Hematopoietic multipotent progenitor cell (in vitro differentiated cells): ENCODE measurements at places on chromosomes 5 and 9.
A peak's percentile ranks its signal among the peaks of the same experiment; 100 is the strongest.

DNA sequence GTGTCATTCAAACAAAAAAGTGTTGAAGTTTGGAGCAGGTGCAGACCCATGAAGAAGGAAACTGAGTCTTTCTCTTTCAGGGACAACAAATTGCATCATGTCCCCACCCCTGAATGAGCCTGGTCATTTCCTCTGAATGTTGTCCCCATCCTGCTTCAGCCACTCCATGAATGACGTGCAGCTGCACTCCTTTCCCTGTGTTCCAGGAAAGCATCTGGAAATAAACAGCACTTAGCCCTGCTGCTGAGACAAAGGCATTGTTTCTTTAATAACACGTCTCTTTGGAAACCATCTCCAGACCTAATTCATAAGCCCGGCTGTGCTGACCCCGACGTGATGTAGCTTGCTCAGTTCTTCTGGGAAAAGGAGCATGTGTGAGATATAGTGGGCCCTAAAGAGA is 682.3 kb downstream of the BRINP1 start:
- DNase-seq, result no peak

GRCh38 chr9:16682273-16682672 is 188.2 kb downstream of the BNC2 start:
- DNase-seq, result no peak

DNA sequence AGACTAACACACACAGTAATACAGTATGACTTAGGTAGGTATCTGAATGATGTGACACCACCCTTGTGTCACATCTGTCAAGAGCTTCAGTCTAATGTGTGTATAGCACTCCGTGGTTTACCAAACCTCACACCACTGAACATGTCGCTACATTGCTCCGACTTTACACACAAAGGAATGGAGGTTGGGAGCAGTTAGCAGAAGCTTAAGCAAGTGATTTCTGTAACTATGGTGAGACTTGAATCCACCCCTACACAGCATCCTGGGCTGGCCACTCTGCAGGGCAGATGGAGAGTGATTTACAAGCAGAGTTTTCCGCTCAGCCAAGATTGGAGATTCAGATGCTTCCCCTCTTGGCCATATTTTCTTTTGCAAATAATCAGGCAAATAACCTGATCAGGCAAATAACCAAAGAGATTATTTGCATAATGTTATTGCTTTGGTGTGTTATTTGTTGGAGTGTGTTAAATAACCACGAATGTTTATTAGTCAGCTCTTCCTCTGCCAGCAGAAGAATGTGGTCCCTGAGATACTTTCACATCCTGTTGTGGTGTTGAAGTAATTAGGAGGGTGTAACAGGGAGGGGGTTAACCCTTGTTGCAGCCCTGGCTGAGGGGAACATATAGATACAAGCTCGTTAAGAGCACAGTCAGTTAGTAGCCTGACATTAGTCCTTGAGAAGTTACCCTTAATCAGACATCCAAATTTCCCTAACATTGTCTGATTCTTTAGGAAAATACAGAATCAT is 92.8 kb downstream of the SNX18 start:
- peak; percentile 46 for DNase-seq

GRCh38 chr9:126531035-126531571 is 82.6 kb upstream of the LMX1B start:
- DNase-seq, result no peak

- DNase-seq, result no peak
These were observed 345.7 kb upstream of the PCSK5 start for GRCh38 chr9:75544815-75545214.

GRCh38 chr5:154403776-154404387 is 41.9 kb upstream of the SAP30L start:
- no peak for DNase-seq

DNA sequence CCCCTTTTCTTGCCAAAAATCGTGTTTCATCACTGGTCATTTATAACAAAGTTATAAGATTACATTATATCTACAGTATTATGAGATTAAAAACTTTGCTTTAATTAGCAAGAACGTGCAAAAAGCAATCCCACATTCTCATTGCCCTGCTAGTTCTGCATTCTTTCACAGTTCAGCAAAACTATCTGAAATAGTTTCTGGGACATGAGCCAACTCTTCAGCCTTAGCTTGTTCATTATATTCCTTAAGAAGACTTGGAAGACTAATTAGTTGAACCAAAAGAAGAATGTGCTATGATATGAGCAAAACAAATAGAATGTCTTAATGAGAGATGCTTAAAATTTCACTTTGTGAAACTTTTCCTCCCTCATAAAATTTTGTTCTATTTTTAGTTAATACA is 76.7 kb downstream of the ITGA1 start:
- no peak for DNase-seq

GRCh38 chr9:77215874-77216273 is 38.5 kb downstream of the VPS13A start:
- DNase-seq, result peak; percentile 4

DNA sequence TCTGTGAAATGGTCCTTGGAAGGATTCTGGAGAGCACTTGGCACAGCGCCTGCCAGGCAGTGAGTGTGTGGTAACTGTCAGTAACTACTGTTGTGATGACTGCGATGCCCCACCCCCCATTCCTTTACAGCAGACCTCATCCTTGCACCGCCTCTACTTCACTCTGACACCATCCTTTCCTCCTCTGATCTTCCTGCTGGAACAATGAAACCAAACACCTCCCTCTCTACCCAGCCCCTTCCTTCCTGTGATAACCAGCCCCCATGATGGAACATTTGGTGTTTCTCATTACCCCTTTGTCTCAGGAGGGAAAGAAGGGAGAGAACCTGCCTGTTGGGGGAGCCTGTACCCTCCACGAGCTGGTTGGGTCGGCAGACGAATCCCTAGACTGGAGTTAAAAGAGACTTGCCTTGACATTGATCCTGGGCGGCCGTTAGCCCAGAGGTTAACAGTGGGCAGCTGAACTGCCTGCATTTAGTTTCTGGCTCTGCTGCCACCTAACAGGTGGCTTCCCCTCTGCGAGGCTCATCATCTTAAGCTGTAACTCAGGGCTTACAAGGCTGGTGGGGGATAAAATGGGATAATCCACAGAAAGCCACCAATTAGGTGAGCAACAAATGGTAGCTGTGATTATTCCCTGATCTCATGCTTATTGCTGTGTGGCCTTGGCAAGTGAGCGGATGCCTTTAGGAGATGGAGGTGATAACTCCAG is 34.2 kb upstream of the GRPEL2 start:
- DNase-seq, result no peak

GRCh38 chr5:137091472-137091871 is 407.7 kb downstream of the SPOCK1 start:
- no peak for DNase-seq

DNA sequence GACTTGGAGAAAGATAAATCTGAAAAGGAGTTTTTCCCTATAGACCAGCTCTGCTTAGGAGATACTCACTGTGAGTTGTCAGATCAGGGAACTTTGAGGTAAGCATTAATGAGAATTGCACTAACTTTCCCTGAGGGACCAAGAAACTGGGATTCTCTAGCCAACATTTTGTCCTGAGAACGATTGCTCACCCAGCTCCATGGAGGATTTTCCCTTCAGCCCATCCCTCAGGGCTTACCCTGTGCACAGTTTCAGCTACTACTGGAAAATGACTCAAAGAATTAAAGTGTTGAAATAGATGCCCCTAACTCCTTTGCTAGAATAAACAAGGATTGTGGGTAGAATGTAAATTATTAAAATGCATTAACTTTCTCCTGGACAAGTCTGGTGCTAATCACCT is 237.2 kb upstream of the IL12B start:
- no peak for DNase-seq

DNA sequence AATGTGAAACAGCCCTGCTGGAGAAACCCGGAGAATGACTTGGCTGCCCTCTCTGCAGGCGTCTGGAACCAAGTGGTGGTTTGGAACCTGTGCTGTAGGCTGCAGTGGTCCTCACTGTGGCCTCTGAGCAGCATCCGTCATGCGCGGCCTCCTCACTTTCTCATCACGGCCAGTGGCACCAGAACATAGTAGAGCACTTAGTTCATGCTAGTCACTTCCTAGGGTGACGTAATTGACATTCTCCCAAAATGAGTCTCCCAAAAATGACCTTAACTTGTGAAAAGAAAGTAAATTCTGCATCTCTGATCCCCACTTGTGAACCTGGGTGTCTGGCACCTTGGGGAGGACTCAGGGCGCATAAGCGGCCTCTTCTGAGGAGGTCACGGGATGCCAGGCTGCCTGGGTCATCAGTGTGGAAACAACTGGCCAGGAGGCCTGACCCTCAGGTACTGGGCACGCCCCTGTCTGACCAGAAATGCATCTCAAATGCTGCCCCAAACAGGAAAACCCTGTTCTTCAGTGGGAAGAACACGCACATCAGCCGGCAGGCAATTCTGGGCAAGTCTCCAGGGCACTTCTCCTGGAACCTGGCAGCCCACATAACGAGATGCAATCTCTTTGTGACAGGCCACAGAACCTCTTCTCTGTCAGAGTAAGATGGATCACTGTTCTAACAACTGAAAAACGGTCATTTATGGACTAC is 36.6 kb upstream of the SPTLC1 start:
- no peak for DNase-seq

DNA sequence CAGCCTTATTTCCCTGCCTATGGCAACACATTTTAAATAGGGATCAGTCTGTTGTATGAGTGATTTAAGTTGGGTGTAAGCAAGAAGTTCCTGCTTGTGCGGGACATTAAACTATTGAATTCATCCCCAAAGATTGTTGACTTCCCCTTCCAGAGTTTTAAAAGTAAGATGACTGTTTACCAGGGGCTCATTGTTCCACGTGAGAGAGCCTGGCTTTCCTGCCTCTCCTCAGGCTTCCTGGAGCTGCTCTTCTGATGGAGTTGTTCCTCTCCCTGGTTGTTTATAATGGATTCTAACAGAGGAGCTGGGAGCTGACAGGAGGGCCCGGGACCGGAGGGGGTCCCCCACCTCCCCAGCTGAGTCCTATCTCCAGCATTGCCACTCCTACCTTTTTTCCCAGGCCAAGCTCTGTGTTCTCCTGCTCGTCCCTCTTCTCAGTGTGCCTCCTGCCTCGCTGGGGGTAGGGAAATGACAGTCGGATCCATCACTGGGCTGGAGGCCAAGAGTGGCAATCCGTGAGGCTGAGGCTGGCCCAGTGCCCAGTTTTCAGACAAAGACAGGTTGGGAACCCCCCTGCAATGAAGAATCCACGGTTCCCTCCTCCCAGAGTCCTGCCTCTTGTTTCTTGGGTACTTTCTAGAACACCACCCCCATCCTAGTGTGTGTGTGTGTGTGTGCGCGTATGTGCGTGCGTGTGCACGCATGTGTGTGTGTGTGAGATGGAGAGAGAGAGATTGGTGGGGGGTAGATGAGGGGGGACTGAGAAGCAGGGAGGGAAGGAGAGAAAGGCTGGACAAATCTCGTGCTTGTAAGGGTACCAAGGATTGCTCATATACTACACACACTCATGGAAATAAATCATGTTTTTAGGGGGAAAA is 123.7 kb upstream of the NFIB start:
- DNase-seq, result no peak

DNA sequence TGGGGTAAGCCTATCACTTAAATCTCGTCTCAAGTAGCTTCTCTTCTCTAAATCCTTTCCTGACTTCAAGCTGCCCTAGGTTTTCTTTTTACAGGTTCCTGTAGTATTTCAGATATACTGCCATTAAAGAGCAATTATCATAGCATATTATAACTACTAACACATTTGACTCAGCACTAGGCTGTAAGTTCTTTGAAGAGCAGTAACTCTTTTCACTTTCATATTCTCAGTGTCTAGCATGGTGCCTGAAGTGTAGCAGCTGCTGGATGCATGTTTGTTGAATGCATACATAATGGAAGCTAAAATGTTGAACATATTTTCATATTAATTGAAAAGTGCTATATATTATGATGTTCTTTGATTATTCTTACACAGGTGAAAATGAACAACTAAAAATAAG is 22.5 kb downstream of the CCDC152 start:
- DNase-seq, result no peak

DNA sequence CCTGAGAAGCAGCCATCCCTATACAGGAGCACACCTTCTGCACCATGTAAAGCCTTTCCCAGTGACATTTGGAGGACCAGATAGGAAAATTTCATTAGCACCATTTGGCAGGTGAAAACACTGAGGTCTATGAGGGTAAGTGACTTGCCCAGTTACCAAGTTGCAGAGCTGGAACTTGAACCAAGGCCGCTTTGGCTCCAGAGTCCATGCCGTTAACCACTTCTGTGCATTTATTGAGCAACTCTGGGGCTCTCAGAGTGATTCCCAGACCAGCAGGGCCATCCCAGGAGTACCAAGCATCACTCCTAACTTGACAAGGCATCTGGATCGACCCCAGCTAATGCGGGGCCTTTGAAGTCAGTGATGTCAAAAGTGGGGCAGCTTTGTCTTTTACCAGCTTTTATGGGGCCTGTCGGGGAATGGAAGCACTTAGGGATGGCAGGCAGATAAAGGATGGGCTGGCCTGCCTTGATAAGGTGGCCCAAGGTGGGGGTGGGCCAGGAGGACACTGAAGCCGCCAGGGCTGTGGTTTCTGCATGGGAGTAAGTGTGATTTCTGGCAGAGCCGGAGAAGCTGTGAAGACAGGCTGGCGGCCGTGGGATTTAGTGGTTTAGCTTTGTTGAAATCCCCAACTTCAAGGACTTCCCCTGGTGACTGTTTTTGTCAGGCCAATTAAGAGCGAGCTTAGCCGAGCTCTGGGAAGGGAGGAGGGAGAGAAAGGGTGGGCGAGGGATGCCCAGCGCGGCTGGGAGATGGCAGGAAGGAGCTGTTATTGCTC is 127.3 kb downstream of the MACROH2A1 start:
- DNase-seq, result no peak

DNA sequence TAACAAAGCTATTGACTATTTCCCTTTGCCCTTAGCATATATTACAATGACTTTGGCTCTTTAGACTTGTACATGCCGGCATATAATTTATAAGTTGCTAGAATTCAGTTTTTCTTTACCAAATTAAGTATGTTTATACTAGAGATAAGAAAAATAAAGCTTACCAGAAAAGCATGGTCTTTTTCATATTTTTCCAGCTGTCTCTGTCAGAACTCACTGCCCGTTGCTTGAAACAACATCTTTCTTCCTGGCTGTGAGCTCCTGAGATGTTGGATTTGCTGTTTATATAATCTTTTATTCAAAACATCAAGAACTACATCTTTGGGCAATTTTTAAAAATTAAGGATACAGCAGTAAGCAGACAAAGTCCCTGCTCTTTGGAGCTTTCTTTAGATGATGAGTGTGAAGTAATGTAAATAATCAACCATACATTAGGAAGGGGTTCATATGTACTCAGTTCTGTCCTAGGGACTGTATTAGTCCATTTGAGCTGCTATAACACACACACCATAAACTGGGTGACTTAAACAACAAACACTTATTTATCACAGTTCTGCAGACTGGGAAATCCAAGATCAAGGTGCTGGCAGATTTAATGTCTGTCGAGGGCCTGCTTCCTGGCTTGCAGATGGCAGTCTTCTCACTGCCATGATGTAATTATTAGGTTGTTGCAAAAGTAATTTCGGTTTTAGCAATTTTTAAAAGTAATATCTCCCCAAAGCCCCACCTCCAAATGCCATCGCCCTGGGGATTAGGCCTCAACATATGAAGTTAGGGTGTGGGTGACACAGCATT is 45.4 kb upstream of the RANBP3L start:
- no peak for DNase-seq

GRCh38 chr5:97914483-97914882 is 731.4 kb upstream of the RIOK2 start:
- no peak for DNase-seq
